Peyer's patch (tissue), 4 donors: ENCODE measurements at places on chromosomes 3 and 15. TPM values are rescaled to one million over a fixed set of nuclear protein-coding genes. Genes with fewer than 3 reads are reported as not detected.

GRCh38 chr15:90020021-90020735, 19.1 kb downstream of the ZNF710 start:
- no peak overlapping the region for H3K4me3 ChIP-seq
- H3K4me1 ChIP-seq: no peaks in the 10 kb centered on the region
- no peaks in the 10 kb centered on the region for H3K36me3 ChIP-seq
- no peak for DNase-seq

DNA sequence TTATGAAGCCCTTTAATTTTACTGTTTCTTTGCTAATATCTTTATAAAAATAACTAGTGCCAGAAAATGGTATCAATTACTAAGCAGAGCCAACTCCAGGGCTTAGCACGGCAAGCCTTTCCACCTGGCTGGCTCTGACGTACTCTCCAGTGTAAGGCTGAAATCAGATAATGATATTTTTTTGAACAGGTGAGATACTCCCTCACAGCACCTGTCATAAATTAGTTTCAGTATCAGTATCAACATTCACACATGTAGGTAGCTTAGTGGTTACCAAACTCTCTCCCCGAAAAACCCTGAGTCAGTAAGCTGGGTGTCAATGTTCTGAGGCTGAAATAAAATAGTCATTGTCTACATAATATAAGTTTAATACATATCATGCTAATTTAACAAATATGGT, 710.1 kb downstream of the SQOR start:
- no peak for DNase-seq
- no peak overlapping the region for H3K4me3 ChIP-seq
- no peaks in the 10 kb centered on the region for H3K27me3 ChIP-seq
- H3K36me3 ChIP-seq: no peaks in the 10 kb centered on the region

GRCh38 chr3:188174317-188175044, 20.5 kb downstream of the LPP start:
- no peaks in the 10 kb centered on the region for H3K27me3 ChIP-seq
- peaks cover 4% of the 10 kb centered on the region for H3K4me1 ChIP-seq
- DNase-seq: no peak
- H3K36me3 ChIP-seq: no peaks in the 10 kb centered on the region

DNA sequence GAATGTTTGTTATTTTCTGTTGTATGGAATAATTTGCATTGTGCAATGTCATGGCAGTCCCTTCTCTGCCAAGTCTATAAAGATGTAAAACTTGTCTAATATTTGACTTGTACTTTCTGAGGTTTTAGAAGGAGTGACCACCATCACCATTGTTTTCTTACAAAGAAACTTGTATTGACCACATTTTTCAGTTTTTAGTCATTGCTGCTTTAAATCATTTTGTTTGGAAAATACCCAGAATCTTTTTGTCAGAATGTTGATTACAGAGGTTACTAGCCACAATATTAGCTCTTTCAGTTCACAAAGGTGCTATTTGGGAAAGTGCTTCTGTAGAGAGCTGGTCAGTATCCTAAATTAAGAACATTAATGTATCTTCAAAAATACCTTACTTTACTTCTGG, 532.4 kb upstream of the GBE1 start:
- no peaks in the 10 kb centered on the region for H3K27me3 ChIP-seq
- no peak for DNase-seq
- no peaks in the 10 kb centered on the region for H3K36me3 ChIP-seq
- no peak overlapping the region for H3K4me3 ChIP-seq
- no peak overlapping the region for H3K27ac ChIP-seq

GRCh38 chr15:79341396-79341795, 30.5 kb downstream of the TMED3 start:
- no peak overlapping the region for H3K27ac ChIP-seq
- H3K4me3 ChIP-seq: no peak overlapping the region
- H3K4me1 ChIP-seq: no peaks in the 10 kb centered on the region
- no peaks in the 10 kb centered on the region for H3K27me3 ChIP-seq
- DNase-seq: no peak

DNA sequence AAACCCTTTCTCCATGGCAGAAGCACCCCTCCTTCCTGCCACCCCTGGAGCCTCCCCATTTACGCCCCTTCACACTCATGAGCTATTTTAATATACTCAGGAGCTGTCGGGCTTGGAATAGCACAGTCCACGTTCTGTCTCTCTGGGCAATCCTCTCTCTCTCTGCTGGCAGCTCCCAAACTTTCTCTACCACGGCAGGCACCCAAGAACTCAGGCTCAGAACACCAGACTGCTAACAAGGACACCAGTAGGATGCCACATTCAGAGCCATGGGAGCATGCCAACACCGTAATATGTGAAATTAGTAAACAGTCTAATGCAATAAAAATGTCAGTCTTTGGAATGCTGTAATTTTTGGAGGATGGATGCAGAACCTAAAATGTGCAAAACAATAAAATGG, 19.3 kb downstream of the TNFAIP8L3 start:
- H3K4me1 ChIP-seq: no peaks in the 10 kb centered on the region
- H3K27me3 ChIP-seq: no peaks in the 10 kb centered on the region
- H3K27ac ChIP-seq: no peak overlapping the region
- no peaks in the 10 kb centered on the region for H3K36me3 ChIP-seq
- H3K4me3 ChIP-seq: no peak overlapping the region
- DNase-seq: no peak

GRCh38 chr3:43072361-43072760, 33.5 kb downstream of the POMGNT2 start:
- H3K4me1 ChIP-seq: no peaks in the 10 kb centered on the region
- no peaks in the 10 kb centered on the region for H3K36me3 ChIP-seq
- H3K27ac ChIP-seq: no peak overlapping the region
- no peak for DNase-seq
- no peak overlapping the region for H3K4me3 ChIP-seq

GRCh38 chr3:185943760-185944106, 5.9 kb upstream of the TRA2B start:
- no peak overlapping the region for H3K27ac ChIP-seq
- H3K36me3 ChIP-seq: no peaks in the 10 kb centered on the region
- no peak overlapping the region for H3K4me3 ChIP-seq
- no peaks in the 10 kb centered on the region for H3K27me3 ChIP-seq
- peaks cover 4% of the 10 kb centered on the region for H3K4me1 ChIP-seq
- no peak for DNase-seq

Gene EXD1
- not detected for total RNA-seq

Gene TBC1D23
- 35.7 TPM for total RNA-seq

Gene SEMA3G
- 19.8 TPM for total RNA-seq
